ENCODE measurements at places on chromosomes 16 and 17. TPM values are rescaled to one million over a fixed set of nuclear protein-coding genes. Genes with fewer than 3 reads are reported as not detected.

PGS1 gene
- total RNA-seq, result 53.2 TPM

HSPB9 gene
- not detected for total RNA-seq

HSF5 gene
- under 0.01 TPM for total RNA-seq

POLDIP2 gene
- 89.1 TPM for total RNA-seq

PRAC2 gene
- not detected for total RNA-seq

CNTNAP4 gene
- 0.12 TPM for total RNA-seq

CES4A gene
- 6.8 TPM for total RNA-seq

TBC1D3E gene
- not detected for total RNA-seq

CCL17 gene
- total RNA-seq, result not detected

DPEP1 gene
- total RNA-seq, result not detected

ZNF232 gene
- total RNA-seq, result 4.3 TPM

TMED6 gene
- not detected for total RNA-seq

TSEN54 gene
- total RNA-seq, result 6.8 TPM

PRSS36 gene
- total RNA-seq, result 2.1 TPM

TP53TG3B gene
- not detected for total RNA-seq

CDRT15L2 gene
- not detected for total RNA-seq

SYT17 gene
- total RNA-seq, result 0.12 TPM

QPRT gene
- total RNA-seq, result 33.4 TPM

SERPINF2 gene
- total RNA-seq, result under 0.01 TPM

KRTAP4-1 gene
- not detected for total RNA-seq

TLCD3B gene
- total RNA-seq, result not detected

TBC1D3L gene
- total RNA-seq, result 1.2 TPM

HES7 gene
- total RNA-seq, result 0.73 TPM

CCL3 gene
- not detected for total RNA-seq

KCNH4 gene
- total RNA-seq, result under 0.01 TPM

PPP1R1B gene
- total RNA-seq, result not detected

P2RX5 gene
- not detected for total RNA-seq

TEDC2 gene
- 1.1 TPM for total RNA-seq

IL21R gene
- total RNA-seq, result 0.73 TPM

RHBDL1 gene
- 2.9 TPM for total RNA-seq

MPV17L gene
- total RNA-seq, result 1.1 TPM

STARD3 gene
- 29.5 TPM for total RNA-seq

TPSAB1 gene
- total RNA-seq, result not detected

All from hair follicle dermal papilla cell (primary cell).